Uterus (tissue), 4 donors: ENCODE measurements at places on chromosomes 6 and 20. TPM values are rescaled to one million over a fixed set of nuclear protein-coding genes. Genes with fewer than 3 reads are reported as not detected.

DNA sequence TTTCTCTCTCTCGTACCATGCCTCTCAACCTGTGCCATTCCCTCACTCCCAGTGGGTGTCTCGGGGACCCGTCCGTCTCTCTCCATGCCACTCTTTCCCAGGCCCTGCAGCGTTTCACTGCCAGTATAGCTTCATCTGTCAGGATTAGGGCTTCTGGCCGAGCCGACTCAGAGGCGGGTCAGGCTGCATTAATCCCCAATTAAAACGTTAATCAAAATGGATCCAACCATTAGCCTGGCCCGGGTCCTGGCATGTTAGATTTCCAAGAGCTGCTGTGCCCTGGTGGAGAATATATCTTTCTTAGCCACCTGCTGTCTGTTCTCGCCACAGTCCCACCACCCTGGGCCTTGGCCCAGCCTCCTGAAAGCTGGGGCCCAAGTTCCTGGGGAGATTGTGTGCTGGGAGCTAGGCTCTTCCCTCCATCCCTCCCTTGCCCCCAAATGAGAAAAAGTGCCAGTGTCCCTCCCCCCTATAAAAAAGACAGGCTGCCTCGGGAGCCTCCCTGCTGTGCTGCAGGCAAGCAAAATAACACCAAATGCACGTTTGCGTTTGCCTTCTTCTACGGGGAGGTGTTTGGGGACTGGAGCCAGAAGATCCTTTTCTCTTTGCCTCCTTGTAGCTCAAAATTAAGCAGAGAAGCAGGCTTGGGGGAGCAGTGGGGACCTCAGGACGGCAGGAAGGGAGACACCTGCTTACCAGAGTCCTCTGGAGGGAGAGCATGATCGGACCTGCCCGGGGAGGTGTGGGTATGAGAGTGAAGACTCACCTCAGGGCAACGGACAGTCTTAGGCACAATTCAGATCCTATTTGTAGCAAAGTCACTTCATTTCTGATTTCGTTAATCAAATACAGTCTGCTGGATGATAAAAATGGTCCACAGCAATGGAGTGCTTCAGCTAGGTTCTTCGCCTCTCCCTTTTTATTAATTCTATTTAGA, 3.0 kb downstream of the KCNG1 start:
- no peak for DNase-seq

GRCh38 chr20:4233520-4233919, 218.2 kb upstream of the RNF24 start:
- DNase-seq = no peak

DNA sequence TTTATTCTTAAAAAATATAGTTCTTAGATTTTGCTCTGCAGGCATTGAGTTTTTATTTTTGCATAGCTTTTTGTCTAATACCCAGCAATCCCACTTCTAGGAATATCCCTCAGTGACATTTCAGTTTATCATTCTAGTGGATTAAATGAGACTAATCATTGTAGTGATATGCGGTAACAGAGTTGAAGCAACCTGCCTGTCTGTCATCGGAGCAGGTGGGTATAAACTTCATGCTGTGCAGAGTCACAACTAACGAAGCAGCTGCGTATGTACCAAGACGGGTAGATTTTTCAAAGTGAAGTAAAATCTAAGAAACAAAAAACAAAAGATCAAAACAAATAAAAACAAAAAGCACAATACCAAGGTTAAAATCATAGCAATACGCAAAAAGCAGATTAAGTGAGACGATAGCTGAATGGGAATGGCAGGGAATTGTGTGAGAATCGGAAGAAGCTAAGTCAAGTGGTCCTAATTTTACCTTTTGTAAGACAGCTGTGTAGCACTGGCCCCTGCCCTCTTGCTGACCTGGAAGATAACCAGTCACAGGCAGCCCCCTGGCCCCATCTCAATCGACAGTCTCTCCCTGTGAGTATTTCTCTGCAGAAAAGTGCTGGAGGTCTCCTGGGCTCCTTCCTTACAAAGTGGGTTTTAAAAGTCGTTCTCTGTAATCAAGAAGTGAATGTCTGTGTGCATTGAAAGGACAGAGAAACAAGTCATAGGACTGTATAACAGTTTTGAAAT, 169.2 kb downstream of the OR2B2 start:
- no peak for DNase-seq

Gene HLA-F
- 133 TPM for total RNA-seq
